ENCODE measurements at places on chromosomes 16 and 17. TPM values are rescaled to one million over a fixed set of nuclear protein-coding genes. Genes with fewer than 3 reads are reported as not detected.

KCNH6 gene
- 0.25 TPM for polyA plus RNA-seq

USH1G gene
- 0.14 TPM for polyA plus RNA-seq

ANKFN1 gene
- 0.57 TPM for polyA plus RNA-seq

SLC12A3 gene
- 0.34 TPM for polyA plus RNA-seq

UMOD gene
- polyA plus RNA-seq: 0.84 TPM

SBK1 gene
- 5.2 TPM for polyA plus RNA-seq

DNA sequence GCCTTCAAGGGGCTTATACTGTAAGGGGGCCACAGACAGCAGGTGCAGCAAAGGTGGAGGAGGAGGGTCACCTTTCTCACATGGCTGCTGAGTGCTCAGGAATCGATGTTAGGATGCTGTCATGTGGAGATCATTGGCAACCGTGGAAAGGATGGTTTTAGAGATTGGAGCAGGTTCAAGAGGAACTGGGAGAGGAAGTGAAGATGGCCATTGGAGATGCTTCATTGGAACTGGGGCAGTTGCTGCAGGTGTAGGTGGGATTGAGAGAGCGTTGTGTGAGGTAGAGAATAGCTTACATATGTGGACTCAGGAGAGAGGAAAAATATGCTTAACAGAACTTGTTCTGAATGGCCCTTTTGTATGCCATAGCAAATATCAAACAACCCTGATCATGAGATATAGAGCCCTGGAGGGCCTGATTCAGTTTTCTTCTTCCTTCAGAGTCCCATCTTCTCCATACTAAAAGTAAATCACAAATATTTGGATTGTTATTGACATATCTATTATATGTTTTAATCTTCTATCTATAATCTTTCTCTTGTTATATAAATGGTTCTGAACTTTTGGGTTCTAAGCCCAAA, 40.8 kb downstream of the LDHD start:
- DNase-seq: no peak

GRCh38 chr17:57597531-57598453, 147.3 kb downstream of the CCDC182 start:
- DNase-seq: no peak

DNA sequence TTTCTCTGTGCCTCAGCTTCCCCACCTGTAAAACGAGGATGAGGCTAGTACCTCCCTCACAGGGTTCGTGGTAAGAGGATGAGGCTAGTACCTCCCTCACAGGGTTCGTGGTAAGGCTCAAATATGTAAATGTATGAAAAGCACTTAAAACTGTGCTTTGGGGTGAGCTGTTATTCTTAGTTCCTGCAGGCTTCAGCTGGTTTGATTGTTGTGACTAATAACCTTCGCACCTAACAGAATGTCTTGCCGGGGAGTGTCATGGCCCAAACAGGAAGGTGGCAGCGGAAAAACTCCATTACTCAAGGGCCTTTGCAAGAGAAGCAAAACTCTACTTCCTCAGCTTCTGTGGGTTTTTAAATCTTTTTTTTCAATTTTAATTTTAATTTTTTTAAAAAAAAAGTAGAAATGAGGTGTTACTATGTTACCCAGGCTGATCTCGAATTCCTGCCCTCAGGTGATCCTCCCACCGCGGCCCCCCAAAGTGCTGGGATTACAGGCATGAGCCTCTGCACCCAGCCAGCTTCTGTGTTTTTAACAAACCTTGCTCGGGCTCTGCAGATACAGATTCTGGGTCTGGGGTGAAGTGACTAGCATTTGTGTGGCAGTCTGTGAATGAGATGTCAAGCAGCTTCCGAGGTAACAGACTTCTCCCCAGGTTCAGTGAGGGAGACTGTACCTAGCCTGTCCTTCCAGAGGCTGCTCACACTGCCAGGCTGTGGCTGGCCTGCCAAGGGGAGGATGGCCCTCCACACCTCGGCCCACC, 103.0 kb downstream of the RAB11FIP4 start:
- DNase-seq: no peak

DNA sequence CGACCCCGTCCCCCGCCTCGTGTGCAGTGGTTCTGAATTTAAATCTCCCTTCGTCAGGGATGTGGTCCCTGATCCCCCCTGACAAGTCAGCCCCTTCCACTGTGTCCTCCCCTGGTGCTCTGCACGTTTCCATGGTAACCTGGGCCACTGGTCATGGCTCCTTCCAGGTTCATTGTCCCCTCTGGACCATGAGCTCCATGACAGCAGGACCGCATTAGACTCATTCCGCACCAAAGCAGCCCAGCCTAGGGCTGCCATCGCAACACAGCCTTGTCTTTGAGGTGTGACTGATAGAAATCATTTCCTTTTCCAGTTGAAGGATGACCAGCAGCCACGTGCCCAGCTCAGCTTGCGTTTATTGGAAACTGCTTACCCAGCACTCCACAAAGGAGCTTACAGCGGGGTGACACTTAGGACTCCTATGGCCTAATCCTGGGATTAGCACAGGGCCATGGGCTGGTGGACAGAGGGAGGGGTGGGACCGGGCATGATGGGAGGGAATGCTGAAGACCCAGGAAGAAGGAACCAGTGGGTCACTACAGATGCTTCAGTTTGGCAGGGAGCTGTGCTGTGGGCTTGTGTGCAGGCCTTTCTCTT, 7.6 kb downstream of the RCVRN start:
- DNase-seq: no peak

DNA sequence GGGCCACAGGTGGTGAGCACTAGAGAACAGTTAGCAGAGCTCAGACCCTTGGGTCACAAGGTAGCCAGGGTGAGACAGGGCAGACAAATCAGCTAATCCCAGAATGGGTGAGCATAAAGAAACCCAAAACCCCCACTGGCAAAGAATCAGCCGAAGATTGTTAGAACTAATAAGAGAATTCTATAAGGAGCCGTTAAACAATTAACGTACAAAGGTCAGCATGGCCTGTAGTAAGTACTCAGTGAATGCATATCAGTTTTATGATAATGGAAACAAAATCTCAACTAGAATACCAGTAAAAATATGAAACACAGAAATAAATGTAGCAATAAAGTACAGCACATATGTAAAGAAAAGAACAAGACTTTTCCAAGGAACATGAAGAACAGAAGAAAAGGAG, 168.6 kb downstream of the NTN1 start:
- no peak for DNase-seq

DNA sequence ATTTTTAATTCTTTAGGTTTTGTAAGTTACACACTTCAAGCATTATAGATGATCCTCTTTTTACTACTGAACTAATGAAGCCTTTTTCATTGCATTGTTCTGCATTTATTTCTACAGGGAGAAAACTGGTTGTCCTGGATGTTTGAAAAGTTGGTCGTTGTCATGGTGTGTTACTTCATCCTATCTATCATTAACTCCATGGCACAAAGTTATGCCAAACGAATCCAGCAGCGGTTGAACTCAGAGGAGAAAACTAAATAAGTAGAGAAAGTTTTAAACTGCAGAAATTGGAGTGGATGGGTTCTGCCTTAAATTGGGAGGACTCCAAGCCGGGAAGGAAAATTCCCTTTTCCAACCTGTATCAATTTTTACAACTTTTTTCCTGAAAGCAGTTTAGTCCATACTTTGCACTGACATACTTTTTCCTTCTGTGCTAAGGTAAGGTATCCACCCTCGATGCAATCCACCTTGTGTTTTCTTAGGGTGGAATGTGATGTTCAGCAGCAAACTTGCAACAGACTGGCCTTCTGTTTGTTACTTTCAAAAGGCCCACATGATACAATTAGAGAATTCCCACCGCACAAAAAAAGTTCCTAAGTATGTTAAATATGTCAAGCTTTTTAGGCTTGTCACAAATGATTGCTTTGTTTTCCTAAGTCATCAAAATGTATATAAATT, 53.0 kb downstream of the TUBD1 start:
- no peak for DNase-seq

DNA sequence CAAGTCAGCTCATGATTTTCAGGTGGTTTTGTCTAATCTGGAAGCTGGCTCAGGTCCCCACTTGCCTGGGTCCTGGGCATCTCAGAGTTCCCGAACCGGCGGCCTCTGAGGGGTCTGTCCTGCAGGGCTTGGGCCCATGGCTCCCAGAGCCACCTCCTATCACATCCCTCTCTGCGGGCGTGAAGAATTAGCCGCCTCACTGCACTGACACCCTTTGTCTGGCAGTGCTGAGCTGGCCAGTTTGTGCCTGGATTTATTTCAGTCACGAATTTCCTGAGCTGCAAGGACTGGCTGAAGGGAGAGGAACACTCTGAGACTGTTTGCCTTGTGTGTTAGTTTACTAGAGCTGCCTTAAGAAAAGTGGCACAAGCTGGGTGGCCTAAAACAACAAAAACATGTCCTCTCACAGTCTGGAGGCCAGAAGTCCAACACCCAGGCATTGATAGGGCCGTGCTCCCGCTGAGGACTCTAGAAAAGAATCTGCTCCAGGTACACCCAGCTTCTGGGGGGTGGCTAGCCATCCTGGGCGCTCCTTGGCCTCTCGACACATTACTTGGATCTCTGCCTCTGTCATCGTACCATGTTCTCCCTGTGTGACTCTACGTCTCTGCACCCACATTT, 217.5 kb upstream of the DYNLRB2 start:
- DNase-seq: no peak

GRCh38 chr17:39769974-39770587, 32.3 kb downstream of the GRB7 start:
- DNase-seq: peak; percentile 77

- no peak for DNase-seq
Measured at GRCh38 chr16:29909391-29909790, 9.1 kb downstream of the ASPHD1 start.

All from thymus (tissue), 14 donors.